ENCODE measurements at places on chromosomes 7 and 10.
A peak's percentile ranks its signal among the peaks of the same experiment; 100 is the strongest.

GRCh38 chr10:95327367-95327766 is 36.6 kb upstream of the PDLIM1 start:
- no peak for DNase-seq

GRCh38 chr7:3464900-3465622 is 164.0 kb downstream of the SDK1 start:
- peak; percentile 62 for DNase-seq

GRCh38 chr10:74306227-74306982 is 155.4 kb downstream of the ADK start:
- DNase-seq, result no peak

DNA sequence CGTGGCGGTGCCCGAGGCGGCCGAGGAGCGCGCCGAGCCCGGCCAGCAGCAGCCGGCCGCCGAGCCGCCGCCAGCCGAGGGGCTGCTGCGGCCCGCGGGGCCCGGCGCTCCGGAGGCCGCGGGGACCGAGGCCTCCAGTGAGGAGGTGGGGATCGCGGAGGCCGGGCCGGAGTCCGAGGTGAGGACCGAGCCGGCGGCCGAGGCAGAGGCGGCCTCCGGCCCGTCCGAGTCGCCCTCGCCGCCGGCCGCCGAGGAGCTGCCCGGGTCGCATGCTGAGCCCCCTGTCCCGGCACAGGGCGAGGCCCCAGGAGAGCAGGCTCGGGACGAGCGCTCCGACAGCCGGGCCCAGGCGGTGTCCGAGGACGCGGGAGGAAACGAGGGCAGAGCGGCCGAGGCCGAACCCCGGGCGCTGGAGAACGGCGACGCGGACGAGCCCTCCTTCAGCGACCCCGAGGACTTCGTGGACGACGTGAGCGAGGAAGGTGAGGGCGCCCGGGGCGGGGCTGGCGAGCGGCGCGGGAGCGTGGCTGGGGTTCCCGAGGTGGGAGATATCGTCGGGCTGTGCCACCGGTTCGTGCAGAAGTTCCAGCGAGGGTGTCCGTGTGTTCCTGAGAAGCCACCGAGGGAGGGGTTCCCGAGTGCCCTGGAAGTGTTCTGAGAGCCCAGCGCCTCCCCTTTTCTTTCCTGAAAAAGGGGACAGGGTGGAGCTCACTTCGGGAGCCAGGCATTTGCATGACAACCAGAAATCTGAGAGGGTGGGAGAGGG is 495 bp downstream of the EIF3B start:
- DNase-seq, result peak; percentile 3

GRCh38 chr7:104958371-104958865 is 55.6 kb upstream of the KMT2E start:
- DNase-seq, result no peak

- no peak for DNase-seq
These were observed 28.5 kb downstream of the PIP4K2A start for GRCh38 chr10:22685926-22686325.

DNA sequence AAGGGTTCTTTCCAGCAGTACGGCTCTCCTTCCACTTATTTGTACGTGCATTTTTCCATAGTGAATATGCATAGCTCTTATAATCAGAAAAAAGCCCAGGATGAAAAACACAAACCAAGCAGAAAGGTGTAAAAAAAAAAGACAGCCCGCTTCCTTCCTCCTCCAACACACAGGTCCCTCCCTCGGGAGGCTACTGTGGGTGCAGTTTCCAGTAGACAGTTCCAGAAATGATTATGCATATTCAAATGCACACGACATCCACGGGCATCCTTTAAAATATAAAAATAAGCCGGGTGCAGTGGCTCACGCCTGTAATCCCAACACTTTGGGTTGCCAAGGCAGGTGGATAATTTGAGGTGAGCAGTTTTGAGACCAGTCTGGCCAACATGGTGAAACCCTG is 59.9 kb downstream of the TNRC18 start:
- DNase-seq, result no peak

- DNase-seq, result no peak
These were observed 2.4 kb downstream of the ASL start for GRCh38 chr7:66078067-66078466.

DNA sequence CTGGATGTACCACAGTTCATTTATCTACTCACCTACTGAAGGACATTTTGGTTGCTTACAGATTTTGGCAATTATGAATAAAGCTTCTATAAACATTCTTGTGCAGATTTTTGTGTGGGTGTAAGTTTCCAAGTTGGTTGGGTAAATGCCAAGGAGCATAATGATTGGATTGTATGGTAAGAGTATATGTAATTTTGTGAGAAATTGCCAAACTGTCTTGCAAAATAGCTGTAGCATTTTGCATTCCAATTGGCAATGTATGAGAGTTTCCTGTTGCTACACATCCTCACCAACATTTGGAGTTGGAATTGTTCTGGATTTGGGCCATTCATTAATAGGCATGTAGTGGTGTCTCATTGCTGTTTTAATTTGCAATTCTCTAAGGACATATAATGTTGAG is 33.9 kb upstream of the HYAL4 start:
- no peak for DNase-seq

- no peak for DNase-seq
These were observed 64.0 kb downstream of the PDZD8 start for GRCh38 chr10:117311261-117311660.

GRCh38 chr10:20935931-20936330 is 38.8 kb upstream of the NEBL start:
- no peak for DNase-seq

DNA sequence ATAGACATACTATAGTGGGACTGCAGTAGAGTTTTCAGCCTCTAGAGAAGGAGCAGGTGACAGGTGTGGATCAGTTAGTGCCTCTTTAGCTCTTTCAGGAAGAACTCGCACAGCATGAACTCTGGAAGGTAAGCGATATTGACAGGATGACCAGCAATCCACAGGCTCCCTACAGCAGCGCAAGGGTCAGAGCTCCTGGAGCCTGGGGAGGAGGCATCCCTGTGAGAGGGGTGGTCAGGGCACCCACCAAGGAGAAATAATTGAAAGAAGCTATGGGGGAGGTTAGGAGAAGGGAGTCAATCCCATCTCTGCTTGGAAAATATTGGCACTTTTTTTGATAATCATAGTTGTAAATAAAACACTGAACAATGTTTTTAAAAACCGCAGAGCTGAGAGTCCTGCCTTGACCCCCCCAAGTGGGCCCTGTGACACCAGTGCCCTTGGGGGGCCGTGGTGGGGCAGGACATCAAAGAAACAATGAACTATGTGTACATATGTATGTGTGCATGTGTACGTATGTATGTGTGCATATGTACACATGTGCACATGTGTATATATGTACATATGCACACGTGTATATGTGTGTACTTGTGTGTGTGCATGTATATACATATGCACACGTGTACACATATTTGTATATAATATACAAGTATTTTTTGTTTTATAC is 13.8 kb downstream of the AKR1C3 start:
- no peak for DNase-seq

DNA sequence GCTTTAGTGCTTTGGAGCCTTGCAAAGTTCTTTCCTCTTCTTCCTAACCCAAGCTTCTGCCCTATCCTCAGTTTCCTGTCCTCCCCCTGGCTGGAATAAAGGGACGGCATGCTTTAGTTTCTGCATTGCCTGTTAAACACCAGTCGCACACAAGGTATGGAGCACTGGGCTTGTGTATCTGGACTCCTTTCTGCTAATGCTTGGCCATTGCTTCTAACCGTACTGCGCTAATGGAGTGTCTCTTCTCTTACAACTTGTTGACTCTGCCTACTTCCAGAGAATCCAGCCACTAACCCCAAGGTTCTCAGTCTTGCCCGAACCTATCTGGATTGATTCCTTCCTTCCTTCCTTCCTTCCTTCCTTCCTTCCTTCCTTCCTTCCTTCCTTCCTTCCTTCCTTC is 120.6 kb downstream of the REEP3 start:
- DNase-seq, result no peak

GRCh38 chr10:101897633-101898032 is 54.0 kb upstream of the KCNIP2 start:
- no peak for DNase-seq

GRCh38 chr10:92377962-92378361 is 87.0 kb downstream of the MARCHF5 start:
- no peak for DNase-seq

DNA sequence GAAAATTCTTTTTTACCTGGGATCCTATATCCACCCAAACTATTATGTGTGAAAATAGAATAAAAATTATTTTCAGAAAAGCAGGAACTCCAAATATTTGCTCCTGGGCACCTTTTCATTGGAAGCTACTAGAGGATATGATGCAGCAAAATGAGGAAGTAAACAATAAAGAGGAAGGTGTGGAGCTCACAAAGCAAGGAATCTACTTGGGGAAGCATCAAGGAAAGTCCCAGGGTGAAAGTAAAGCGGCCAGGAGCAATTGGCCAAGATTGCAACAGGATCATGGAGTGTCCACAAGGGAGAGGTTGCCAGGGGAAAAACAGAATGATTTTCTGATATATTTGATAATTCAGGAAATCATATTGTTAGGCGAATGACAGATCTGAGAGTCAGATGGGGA is 80.8 kb downstream of the CARD11 start:
- DNase-seq, result no peak

DNA sequence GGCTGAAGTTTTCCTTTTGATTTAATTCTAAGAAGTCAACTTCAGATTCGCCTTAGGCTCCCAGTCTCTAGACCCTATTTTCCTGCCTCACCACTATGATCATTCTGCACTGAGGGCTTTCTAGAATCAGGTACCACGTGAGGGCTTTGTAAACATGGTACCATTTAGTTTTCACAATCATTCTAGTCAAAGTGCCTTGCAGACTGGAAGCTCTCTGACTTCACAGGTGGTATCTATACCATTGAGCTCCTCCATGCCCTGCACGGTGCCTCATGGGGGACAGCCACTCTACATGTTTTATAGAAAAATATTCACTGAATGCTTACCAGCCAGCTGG is 106.5 kb downstream of the ABLIM1 start:
- no peak for DNase-seq

DNA sequence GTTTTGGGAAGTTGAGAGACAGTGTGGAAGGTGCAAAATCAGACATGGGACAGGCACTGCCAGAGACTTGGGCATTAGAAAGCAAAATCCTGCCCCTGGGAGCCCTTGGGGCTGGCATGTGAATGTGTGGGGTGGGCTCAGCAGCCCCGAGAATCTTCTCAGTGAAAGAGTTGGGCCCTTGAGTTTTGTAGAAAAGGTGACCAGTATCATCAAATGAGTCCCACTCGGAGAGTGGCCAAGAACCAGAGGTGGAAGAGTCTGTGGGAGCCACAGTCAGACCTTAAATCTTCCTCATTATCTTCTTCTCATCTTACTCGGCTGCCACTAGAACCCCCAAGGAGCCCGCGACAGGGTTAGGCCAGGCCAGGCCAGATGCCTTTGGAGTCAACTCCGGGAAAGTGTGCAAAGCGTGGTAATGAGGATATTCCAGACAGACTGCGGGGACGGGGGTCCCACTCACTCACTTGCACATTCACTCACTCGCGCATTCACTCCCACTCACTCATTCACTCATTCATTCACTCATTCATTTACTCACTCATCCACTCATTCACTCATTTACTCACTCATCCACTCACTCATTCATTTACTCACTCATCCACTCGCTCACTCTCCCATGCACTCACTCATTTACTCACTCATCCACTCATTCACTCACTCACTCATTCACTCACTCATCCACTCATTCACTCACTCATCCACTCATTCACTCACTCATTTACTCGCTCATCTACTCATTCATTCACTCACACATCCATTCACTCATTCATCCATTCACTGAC is 74.9 kb downstream of the CARD11 start:
- no peak for DNase-seq

DNA sequence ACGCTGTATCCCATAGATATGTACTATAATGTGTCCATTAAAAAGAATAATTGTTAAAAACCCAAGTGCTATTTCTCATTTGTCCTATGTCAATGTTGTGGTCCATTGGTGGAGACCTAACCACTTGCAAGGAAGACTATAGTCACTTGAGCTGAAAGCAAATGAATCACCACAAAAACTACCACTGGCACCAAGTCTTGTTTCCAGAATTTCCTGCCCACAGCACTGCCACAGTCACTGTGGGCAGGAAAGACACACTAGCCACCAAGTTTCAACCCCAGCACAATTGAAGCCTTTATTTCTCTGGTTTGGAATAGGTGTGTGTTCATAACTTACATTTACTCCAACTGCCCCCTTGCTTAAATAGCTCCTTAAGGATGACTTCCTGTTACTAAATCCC is 12.4 kb downstream of the DIP2C start:
- no peak for DNase-seq

- DNase-seq, result no peak
These were observed 1.5 kb downstream of the HBP1 start for GRCh38 chr7:107170051-107170915.

DNA sequence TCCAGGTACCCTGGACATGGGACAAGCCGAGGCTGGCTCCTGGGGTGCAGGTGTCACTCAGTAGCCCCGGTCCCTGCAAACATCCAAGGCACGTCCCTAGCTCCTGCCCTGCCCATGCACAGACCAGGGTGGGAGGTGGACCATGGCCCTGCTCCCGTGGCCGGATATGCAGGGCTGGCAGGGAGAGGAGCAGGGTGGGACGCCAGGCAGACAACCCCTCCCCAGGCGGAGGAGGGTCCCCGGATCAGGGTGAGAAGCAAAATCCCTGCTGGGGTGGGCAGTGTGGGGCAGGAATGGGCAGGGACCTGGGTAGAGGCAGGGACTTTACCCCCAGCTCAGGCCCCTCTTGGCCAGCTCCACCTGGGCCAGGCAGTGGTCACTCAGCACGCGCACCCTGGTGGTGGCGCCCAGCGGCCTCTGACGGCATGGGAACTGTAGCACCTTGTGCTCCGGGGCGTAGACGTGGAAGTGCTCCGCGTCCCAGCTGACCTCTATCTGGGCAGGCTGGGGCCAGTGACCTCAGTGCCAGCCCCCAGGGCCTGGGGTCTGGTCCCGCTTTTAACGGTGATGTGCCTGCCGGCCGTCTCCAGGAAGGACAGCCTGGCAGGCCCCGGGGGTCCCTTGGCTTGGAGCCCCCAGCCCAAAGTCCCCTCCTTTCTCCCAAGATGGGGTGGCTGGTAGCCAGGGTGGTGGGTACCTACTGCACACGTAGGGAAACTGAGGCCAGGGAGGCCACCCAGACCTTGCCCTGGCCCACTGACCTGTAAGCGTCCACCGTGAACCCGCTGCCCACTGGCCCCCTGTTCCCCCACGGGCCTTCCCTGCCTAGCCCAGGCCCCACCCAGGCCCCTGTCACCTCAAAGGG is 1.2 kb downstream of the GRIFIN start:
- no peak for DNase-seq

- no peak for DNase-seq
These were observed 56.2 kb downstream of the GLRX3 start for GRCh38 chr10:130192276-130192848.

Measured in CD4-positive, alpha-beta T cell treated with Interferon alpha-2 for 1 hour (primary cell).